Astrocyte of the cerebellum (primary cell): ENCODE measurements at places on chromosomes 12 and 14.

DNA sequence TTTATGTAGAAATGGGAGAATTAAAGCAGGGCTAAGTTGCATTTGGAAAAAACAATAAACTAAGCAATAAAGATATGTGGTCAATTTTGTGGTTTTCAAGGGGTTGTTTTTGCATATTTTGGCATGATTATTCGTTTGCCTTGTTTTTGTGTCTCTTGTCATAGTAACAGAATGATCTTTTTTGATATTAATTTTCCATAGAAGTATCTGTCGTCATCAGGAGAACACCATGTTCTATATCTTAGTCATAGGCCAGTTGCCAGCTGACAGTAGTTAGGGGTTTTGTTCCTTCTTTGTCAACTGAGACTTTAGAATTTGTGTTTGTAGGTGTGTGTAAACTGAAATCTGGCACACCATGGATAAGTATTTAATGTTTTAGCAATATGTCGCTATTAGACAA, 1354.8 kb downstream of the LRFN5 start:
- DNase-seq = no peak

GRCh38 chr14:103191844-103192243, 68.6 kb downstream of the TNFAIP2 start:
- DNase-seq = no peak

GRCh38 chr12:113260127-113260526, 38.9 kb downstream of the TPCN1 start:
- DNase-seq = no peak

DNA sequence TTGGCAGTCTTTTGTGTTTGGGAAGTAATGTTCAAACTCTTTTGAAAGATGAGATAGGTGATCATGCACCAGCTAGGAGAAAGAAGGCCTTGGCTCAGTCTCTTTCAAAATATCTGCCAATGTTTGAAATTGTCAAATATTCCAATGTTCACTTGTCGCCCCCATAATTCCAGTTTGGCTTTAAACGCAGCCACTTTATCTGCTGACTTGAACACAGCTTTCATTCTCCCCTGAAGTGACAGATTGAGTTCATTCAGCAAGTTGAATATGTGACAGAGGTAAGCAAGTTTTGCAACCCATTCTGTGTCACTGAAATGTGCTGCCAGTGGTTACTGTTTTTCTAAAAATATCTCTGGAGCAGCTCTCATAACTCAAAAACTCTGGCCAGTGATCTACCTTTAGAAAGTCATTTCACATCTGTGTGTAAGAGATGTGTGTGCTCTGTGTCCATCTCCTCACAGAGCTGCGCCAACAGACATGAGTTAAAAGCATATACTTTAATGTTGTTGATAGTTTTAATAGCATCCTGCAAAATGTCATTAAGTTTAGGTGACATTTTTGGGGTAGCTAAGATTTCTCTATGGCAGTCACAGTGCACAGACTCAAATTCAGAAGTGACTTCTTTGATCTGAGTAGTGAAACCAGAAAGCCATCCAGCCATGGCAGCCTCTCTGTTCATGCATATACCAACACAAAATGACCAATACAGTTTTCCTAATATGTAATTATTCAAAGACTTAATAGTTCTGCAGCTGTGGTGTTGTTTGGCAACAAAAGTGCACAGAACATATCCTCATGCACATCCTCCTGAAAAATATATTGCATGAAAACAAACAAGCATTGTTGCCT, 614.3 kb upstream of the MIS18BP1 start:
- no peak for DNase-seq

GRCh38 chr12:50101663-50102062, 2.1 kb upstream of the GPD1 start:
- DNase-seq = peak; percentile 41

GRCh38 chr14:33488582-33488981, 462.3 kb downstream of the EGLN3 start:
- DNase-seq = no peak

- DNase-seq = no peak
Observed at GRCh38 chr12:131833896-131834641, 5.9 kb downstream of the MMP17 start.

- DNase-seq = no peak
Observed at GRCh38 chr12:73629893-73630831, 907.5 kb upstream of the ATXN7L3B start.

DNA sequence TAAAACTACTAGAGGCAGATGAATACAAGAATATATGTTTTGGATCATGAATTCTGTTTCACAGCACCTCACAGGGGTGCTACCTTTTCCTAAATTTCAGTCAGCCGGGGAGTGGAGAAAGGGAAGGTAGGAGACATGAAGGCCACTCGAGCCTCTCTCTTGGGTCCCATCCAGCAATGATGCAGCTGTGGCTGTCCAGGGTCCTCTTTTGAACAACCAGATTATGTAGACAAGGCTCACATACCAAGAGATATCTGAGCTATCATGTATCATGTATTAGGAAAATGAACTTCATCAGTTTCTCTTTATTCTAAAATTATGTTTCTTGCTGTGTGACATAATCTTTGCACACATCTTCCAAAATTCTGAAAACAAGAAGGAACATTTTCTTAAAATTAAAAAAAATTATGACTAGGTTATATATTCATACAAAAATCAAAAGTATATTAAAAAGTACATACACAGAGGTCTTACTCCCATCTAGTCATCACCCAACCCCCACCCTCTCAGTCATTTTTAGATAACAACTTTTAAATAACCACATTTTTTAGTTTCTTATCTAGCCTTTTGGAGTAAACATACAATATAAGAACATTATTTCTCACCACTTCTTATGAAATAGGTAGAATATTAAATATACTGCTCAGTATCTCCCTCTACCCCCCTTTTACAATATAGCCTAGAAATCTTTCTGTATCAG, 88.7 kb downstream of the ACADS start:
- no peak for DNase-seq

DNA sequence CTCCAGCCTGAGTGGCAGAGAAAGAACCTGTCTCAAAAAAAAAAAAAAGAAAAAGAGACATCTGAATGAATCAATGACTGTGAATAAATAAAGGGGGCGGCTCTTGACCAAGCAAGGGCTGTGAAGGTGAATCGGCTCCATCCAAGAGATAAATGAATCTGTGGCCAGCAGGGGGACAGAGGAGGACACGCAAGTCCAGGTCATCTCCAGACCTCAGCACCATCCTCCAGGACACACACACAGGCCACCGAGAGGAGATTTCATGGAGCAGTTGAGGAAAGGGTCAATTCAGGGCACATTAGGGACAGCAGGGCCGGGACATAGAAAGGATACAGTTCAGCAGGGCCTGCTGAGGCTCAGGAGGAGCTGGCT, 21.6 kb downstream of the TRPV4 start:
- DNase-seq = no peak

- no peak for DNase-seq
Observed at GRCh38 chr12:57085999-57086492, 2.9 kb upstream of the NAB2 start.

DNA sequence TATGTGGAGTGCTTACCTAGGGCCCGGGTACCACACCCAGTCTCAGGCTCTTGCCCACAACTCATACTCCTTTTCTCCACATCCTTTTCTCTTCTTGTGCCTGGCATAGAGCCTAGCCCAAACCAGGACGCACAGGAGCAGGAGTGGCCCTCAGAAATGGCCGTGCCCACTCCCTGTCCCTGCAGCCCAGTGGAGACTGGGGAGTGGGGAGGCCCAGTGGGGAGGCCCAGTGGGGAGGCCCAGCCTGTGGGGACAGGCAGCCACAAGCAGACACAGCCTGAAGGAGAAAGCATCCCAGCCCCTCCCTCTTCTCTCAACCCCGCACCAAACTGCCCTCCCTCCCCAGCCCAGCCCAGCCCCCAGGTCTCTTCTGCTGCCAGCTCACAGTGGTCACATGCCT, 196.8 kb downstream of the KIF26A start:
- no peak for DNase-seq

- DNase-seq = peak; percentile 95
Observed at GRCh38 chr14:26199590-26200370, 398.1 kb downstream of the NOVA1 start.

DNA sequence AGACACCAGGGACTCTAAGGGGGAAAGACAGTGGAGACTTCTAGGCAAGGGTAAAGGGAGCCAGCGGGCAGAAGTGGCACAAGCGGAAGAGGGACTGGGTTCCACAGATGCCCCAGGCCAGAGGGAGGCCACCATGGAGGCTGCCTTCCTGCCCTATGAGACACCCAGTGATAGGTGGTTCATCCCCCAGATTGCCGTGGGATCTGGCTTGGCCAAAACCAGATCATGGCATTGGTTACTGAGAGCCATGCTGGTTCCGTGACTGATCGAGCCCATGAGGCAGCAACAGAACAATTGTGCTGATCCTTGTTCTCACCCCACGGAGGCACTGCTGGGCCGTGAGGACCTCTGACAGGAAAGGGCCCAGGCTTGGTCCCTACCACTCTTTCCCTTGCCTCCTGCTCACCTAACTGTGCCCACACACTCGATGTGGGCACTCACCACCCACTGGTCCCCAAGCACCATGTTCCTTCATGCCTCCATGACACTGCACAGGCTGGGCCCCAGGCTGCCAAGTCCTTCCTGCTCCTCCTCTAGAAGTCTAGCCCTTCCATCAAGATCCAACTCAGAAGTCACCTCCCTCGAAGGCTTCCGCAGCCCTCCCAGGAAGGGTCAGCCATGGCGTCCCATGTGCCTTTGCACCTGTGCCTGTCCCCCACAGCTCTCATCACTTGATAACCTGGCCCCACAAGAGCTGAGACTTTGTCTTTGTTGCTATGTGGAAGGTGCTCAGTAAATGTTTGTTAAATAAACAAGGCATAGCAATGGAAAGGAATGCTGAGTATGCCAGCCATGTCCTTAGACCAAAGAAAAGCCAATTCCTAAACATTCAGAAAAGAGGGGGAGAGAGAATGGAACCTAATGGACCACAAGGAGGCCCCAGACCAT, 7.3 kb downstream of the KRT79 start:
- no peak for DNase-seq

- DNase-seq = no peak
Observed at GRCh38 chr12:101480849-101481248, 5.7 kb downstream of the SPIC start.

DNA sequence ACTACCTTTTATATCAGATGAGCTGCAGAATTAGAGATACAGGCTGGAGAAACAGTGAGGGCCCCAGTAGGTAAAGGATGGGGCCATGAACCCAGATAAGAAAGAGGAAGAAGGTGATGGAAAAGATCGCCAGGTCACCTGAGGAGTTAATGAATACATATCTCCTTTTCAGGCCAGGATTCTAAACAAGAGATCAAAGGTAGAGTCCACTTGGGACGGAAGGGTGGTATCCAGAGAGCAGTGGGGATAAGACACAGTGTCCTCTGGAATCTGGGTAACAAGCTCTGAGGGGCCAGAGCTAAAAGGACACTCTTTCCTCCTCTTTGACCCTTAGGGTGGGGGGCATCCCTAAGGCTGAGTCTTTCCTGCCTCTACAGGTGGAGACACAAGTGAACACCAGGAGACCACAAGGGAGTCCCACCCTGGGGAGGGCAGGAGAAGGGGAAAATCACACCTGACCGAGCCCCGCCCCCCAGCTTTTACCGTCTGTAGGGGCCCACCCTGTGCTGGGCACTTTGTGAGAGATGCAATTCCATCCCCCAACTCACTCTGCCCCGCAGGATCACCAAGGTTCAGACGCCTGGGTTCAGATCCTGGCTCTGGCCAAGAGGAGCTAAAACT, 27.3 kb downstream of the SERPINA1 start:
- no peak for DNase-seq

- no peak for DNase-seq
Observed at GRCh38 chr14:65296402-65296801, 116.1 kb upstream of the FUT8 start.

DNA sequence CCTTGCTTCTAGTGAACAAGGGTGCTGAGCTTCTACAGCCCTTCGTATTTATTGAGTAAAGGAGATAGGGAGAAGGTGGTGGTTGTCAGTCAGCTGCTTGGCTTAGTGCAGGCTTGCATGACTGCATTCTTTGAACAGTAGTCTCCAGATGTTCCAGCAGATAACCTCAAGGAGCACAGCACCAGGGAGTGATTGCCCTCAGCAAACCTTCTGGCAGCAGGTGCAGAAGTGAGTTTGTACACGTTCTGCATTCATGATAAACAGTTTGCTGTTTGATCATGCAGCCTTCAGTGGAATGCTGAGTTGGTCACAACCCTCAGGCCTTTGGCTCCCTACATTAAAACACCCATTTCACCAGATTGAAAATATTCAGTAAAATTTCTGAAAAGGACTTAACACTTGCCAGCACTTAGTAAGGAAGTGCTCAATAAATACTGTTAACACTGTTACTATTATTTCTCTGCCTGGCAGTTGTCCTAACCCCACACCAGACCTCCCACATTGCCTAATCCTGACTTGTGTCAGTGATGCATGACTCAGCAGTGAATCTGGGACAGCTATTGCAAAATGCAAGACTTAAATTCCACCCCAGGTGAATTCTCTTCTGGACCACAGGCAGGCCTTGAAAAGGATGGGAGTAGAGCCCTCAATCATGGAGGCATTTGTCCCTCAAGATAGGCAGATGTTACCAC, 18.9 kb upstream of the CARMIL3 start:
- DNase-seq = no peak

- peak; percentile 92 for DNase-seq
Observed at GRCh38 chr12:6904280-6905276, at the start of gene LRRC23. Gene LRRC23, plus strand, starts transcription at chr12:6904822. Its CDS starts 812 bp downstream, at chr12:6905634.

DNA sequence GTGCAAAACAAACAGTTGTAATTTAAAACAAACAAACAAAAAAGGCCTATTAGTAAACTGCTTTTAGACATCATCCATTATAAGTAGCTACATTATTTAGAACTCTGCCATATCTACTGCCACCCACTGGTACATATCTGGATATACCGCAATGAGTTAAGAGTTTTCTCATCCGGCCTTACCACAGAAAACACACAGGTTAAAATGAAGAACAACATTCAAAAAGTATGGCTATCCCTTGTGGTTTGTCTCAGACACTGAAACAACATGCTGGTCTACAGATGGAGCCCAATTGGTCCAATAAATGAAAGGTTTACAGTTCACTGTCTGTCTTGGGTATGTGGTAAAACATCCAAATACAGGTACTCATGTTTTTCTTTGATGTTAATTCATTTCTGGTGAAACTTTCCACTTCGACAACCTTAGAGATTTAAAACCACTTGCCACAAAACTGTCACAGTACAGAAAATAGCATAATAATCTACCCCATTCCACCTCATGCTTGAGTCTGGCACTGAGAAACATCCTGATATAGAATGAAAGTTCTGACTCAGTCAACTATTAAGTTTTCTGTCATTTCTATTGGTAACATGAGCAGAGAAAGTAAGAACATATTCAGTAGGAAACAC, 354.3 kb downstream of the CEP128 start:
- peak; percentile 31 for DNase-seq

- no peak for DNase-seq
Observed at GRCh38 chr14:95541932-95542930, 7.4 kb downstream of the GLRX5 start.

GRCh38 chr14:59310633-59311032, 122.2 kb downstream of the DAAM1 start:
- DNase-seq = no peak

GRCh38 chr12:3168223-3169221, 91.3 kb downstream of the TSPAN9 start:
- DNase-seq = peak; percentile 81

- DNase-seq = no peak
Observed at GRCh38 chr12:116121453-116121871, 156.0 kb downstream of the MED13L start.
